Fibroblast of skin of right biceps (primary cell): ENCODE measurements at places on chromosomes 5 and 9.

DNA sequence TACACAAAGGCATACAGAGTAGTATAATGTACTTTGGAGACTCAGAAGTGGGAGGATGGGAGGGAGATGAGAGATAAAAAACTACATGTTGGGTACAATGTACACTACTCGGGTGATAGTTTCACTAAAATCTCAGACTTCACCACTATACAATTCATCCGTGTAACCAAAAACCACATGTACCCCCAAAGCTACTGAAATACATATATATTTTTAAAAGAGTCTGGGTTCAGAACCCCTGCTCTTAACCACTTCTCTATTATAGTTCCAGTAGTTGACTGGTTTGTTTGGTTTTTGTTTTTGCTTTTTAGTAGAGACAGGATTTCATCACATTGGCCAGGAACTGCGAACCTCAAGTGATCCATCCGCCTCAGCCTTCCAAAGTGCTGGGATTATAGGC is 22.6 kb downstream of the SGTB start:
- no peak for DNase-seq

- peak; percentile 65 for DNase-seq
Measured at GRCh38 chr9:27292659-27293405, 4.1 kb downstream of the EQTN start.

DNA sequence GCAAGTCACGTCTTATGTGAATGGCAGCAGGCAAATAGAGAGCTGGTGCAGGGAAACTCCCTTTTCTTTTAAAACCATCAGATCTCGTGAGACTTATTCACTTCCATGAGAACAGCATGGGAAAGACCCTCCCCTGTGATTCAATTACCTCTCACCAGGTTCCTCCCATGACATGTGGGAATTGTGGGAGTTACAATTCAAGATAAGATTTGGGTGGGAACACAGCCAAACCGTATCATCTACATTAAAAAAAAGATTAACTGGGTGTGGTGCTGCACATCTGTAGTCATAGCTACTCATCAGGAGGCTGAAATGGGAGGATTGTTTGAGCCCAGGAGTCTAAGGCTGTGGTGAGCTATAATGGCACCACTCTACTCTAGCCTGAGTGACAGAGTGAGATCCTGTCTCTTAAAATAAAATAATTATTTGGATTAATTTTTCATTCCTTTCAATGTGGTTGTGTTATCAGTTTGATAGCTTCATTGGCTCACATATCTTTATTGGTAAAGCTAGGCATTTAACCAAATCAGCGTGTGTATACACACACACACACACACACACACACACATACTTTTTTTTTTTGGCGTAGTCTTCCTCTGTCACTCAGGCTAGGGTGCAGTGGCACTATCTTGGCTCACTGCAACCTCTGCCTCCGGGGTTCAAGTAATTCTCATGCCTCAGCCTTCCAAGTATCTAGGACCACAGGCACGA is 21.8 kb downstream of the DENND4C start:
- no peak for DNase-seq

DNA sequence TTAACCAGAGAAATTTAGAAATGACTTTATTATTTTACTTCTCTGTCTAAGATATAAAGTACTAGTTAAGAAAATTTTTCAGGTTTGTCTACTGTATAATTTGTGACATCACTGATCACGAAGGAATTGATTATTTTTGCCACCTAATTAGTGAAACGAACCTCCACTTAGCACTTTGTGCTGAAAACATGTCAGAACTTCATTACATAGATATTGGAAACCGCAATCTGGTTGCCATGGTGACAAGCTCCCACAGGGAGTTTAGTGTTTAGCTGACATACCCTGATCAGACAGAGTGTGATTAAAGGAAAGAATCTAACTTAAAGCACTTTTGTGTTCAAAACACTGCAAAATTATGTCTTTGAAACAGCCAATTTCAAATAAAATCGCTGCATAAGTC is 668.4 kb upstream of the CCNG1 start:
- no peak for DNase-seq

GRCh38 chr5:14048434-14048833 is 94.7 kb upstream of the TRIO start:
- DNase-seq = no peak

GRCh38 chr5:142881076-142881783 is 111.1 kb downstream of the ARHGAP26 start:
- peak; percentile 70 for DNase-seq

DNA sequence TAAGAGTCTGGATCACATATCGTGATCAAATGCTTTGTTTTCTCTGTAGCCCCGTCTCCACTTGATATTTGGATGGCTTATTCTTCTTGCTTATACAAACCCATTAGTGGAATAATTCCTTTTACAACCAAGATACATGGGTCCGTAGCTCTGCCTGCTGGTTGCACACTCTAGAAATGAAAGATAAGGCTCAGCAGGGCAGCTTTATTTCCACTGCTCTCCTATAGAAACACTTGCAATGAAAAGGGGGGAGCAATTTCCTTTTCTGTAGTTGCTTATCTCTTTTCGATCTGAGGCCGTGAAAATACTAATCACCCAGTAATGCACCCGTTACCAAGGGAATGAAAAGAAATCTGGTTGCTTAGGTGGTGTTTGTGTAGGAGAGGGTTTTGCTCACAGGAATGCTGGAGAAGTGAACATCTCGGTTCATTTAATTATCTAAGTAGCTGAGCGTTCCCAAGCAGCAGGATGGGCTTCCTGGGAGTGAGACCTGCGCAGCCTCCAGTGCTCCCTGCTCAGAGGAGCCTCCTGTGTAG is 131.7 kb downstream of the ADAMTS16 start:
- DNase-seq = peak; percentile 44
